Stimulated activated CD8-positive, alpha-beta memory T cell treated with anti-CD3 and anti-CD28 coated beads, Interleukin-4, amount 100 ng/mL, for 24 hours (primary cell): ENCODE measurements at places on chromosomes 11 and 22.
A peak's percentile ranks its signal among the peaks of the same experiment; 100 is the strongest.

DNA sequence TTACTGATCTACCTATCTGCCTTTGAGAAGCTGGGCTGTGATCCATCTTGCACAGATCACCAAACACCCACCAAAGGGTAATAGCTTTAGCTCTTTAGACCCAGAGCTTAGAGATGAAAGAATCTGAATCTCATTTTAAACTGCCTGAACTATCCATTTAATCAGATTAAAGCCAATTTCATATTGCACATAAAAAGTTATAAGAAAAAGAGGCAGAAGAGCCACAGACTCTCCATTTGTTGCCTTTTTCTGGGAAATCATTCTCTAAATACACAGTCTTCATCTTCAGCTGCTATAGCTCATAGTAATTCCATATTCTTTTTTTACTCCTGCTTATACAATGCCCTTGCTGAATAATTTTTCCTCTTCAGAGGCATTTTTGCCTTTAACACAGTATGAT, 271.2 kb downstream of the DLG2 start:
- no peak for DNase-seq

- DNase-seq: no peak
Measured at GRCh38 chr11:2653198-2653551, 46.6 kb downstream of the KCNQ1OT1 start.

DNA sequence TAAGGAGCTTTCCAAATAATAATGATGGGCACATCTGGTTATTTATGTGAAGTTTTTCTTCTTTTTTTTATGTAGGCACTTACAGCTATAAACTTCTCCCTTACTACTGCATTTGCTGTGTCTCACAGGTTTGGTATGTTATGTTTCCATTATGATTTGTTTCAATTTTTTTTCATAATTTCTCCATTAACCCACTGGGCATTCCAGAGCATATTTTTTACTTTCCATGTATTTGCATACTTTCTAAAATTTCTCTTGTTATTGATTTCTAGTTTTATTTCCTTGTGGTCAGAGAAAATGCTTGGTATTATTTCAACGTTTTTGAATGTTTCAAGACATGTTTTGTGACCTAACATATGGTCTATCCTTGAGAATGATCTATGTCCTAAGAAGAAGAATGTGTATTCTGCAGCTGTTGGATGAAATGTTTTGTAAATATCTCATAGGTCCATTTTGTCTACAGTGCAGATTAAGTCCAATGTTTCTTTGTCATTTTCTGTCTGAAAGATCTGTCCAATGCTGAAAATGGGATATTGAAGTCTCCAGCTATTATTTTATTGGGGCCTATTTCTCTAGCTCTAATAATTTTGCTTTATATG, 362.1 kb downstream of the DDX10 start:
- no peak for DNase-seq

DNA sequence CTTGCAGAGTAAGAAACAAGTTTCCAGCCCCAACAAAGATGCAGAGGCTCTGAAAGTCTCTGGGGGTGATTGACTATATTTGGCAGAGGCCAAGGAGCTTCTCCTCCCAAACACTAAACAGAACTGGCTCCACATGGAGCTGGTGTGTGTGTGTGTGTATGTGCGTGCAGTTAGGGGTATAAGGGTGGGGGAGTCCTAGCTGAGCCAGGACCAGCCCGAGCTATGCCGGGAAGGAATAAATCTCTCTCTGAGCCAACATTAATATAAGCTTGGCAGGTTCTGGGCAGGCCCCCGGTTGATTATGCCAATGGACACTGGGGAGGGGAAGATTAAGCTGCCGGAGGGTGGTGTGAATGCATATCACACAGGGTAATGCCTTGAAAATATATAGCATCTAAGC, 324.2 kb downstream of the MIAT start:
- DNase-seq: no peak

GRCh38 chr11:39664023-39664422, 1795.4 kb downstream of the LRRC4C start:
- DNase-seq: no peak

DNA sequence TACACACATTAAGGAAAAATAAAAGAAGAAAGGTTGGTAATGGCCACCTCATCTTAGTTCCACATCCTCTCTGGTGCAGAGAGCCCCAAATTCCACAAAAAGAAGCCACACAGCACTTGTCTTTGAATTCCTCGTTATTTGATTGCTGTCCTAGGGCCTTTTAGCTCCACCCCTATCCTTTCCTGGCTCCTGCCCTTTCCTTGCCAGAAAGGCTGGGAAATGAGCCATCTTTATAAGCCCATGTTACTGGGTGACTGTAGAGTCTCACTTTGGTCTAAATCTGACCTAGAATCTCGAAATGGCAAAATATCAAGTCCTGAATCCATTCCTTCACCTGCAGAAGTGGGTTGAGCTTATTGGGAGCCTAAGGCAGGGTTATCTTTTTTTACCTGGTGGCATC, 4.3 kb upstream of the TMEM132A start:
- DNase-seq: no peak

DNA sequence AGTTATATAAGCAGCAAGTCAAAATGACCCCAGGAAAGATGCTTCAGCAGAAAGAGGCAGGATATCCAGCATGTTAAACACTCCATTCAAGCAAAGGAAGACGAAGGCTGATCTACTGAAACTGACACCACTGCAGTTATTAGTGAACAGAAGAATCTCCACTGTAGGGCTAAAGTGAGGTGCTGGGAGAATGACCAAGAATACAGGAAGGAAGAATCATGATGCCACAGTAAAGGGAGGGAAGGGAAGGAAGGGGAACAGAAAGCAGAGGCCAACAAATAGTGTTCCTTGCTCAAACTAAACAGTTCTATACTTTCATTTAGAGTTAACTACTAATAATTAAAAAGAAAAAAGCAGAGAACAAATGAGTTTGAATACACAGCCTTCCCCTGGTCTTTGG, 92.5 kb downstream of the SIK3 start:
- no peak for DNase-seq

DNA sequence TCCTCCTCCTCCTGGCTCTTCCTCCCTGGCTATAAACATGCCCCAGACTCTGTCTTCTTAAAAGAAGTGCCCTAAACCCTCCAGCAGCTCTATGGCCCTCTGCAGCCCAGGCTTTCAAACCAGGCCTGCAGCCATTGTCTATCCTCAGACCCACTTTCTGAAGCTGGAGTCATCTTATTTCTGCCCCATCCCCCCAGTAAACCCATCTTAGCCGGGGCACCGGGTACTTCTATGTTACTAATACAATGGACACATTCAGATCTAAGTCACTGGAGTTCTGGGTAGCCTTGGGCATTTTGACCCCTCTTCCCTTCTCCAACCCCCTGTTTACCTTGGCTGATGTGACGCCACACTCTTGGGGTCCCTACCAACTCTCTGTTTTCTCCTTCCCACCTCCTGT, 29.7 kb upstream of the CACNG2 start:
- no peak for DNase-seq

GRCh38 chr11:118000067-118000849, 14.1 kb downstream of the IL10RA start:
- DNase-seq: no peak

DNA sequence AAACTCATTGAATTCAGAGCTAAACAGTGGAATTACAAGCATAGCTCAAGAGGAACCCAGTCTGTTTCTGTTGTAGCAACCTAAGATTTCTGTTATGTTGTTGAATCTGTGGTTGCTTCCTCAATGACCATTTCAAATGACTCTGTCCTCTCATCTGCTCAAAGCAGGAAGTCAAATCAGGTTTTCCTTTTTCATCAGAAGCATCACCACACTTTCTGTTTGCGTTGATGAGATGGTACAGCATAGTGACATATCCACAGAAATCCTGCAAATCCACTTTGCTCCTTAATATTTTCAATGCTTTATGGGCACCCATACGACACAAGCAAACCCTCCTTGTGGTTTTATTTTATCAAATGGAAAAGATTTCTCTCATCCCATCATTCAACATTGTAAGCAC, 12.6 kb upstream of the UCP2 start:
- DNase-seq: no peak

DNA sequence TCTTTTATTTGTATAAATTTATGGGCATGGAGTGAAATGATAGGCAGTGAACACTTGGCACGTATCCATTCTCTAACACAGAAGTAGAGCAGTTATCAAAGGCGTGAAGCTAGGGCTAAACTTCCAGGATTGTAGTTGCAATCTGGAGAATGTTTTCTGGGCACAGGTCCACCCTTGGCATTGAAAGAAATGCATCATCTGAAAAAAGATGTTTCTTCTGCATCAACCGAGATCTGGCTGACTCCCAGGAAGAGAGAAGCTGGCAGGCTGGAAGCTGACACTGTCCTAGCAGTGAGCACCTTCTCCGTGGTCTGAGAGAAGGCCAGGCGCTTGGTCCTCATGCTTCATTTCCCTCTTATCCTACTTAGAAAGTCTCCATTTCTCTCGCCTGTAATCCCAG, 600.0 kb downstream of the BRD1 start:
- DNase-seq: no peak

- no peak for DNase-seq
Measured at GRCh38 chr11:13970986-13971385, 8.5 kb downstream of the SPON1 start.

DNA sequence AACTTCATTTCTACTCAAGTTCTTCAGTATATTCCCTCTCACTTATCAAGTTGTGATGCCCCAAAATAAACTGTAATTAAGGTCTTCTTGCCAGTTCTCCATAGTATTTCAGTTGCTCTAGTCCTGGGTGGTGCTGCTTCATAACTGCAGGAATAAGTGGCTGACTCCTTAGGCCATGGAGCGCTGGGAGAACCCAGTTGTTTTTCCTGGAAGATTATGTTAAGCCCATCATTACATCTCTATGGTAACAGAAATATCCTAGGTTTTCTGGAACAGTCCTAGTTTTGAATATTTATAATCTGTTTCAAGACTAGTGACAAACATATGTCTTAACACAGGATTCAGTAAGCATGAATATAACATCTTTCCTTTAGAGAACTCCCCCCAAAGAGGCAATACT, 7.6 kb downstream of the SYTL2 start:
- DNase-seq: no peak

DNA sequence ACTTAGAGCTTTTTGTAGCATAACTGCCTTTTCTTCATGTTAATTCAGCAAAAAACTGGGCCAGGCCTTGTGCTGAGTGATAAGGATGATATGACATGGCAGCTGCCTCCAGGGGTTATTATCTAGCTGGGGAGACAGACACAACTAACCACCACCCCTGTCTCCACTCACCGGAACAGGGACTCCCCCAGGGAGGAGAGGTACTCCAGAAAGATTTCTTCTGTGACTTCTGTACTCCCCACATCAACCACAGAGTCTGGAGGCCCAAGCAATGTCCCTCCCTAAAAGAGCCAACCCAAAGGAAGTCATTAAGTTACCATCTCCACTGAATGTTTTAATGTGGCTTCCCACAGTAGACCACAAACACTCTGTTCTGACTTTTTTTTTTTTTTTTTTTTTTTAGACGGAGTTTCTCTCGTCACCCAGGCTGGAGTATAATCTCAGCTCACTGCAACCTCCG, 14.3 kb upstream of the PMM1 start:
- DNase-seq: peak; percentile 47

GRCh38 chr11:32044158-32044863, 46.6 kb upstream of the RCN1 start:
- no peak for DNase-seq

GRCh38 chr11:123652599-123652998, 1.8 kb downstream of the SCN3B start:
- no peak for DNase-seq

DNA sequence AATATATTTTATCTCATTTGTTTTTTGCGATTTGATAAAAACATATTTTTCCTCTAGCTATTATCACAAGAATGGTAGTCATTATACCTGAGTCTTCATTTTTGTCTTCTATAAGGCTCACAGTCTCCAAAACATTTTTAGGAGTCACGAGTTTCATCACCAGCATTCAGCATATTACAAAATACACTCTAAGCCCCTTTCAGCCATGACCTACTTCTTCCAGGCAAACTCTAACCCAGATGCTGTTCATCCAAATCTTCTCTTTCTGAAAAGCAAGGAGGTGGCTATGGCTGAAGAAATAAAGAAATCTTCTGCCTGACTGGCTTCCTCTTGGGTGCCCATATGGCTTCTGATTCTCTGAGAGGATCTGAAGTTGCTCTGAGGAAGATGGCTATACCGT, 35.7 kb upstream of the USP47 start:
- DNase-seq: no peak

- DNase-seq: no peak
Measured at GRCh38 chr11:28819741-28820140, 711.6 kb downstream of the METTL15 start.

GRCh38 chr11:112485280-112485679, 224.6 kb upstream of the PLET1 start:
- DNase-seq: no peak

- DNase-seq: no peak
Measured at GRCh38 chr22:42360348-42360747, 71.9 kb downstream of the NFAM1 start.

DNA sequence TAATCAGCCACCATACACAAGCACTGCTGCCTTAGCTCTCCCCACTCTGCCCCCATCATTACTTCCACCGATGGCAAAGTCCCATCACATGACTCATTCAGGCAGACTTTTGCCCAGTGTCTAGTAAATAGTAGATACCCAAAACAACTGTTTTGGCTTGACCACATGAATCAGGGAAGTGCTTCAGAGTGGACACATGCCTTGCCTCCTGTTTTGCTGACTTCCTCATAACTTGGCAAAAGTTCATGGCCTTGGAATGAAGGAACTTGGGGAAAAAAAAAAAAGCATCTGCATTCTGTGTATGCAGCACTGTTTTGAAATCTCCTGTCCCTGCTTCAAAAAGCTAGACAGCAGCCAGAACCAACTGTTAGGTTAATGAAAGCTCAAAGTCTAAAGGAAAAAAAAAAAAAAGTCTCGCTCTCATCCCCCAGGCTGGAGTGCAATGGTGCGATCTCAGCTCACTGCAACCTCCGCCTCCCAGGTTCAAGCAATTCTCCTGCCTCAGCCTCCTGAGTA, 335.3 kb downstream of the FAM181B start:
- DNase-seq: no peak

DNA sequence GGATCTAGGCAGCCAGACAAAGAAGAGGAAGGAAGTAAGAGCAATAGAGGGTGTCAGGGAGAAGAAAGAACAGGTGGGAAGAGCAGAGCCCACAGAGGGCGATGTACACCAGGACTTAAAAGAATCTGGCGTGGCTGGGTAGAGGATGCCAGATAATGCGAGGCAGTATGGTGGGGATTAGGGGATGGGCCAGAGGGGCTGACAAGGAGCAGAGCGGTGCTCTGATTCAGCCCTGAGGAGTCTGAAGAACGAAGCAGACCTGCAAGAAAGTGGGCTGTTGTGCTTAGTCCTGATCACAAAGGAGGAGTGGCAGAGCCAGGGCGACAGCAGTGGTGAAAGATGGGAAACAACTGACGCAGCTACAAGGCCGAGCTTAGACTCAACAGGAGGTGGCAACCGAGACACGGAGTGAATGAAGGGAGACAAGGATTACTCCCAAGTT, 163.7 kb downstream of the LARGE1 start:
- DNase-seq: no peak
